ENCODE measurements at places on chromosomes 1 and 21.

DNA sequence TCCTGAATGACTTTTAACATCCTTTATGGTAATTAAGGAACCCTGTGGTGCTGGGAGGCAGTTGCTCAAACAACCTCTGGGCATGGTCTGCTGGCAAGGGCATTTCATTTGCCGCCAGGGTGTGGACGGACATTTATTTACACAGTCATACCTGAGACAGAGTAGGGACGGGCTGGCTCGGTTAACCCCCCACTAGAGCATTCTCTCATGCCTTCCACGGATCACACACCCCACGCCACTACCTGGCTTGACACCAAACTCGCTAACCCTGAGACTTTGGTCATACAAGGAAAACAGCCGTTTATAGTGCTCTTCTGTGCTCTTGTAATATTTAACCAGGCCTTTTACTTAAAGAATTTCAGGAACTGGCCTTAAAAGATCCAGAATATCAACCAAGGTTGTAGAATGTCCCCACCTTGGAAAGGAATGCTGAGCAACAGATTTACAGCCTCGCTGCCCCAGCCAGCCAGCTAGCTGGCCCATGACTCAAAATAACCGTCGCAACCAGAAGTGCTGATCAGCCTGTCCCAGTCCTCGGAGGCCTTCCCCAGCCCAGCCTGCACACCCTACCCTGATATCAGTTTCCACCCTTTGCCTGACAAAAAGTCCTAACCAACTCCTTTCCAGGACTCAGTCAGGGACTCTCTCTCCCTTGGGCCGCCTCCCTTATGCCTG is 6.5 kb upstream of the PDXK start:
- DNase-seq: no peak

DNA sequence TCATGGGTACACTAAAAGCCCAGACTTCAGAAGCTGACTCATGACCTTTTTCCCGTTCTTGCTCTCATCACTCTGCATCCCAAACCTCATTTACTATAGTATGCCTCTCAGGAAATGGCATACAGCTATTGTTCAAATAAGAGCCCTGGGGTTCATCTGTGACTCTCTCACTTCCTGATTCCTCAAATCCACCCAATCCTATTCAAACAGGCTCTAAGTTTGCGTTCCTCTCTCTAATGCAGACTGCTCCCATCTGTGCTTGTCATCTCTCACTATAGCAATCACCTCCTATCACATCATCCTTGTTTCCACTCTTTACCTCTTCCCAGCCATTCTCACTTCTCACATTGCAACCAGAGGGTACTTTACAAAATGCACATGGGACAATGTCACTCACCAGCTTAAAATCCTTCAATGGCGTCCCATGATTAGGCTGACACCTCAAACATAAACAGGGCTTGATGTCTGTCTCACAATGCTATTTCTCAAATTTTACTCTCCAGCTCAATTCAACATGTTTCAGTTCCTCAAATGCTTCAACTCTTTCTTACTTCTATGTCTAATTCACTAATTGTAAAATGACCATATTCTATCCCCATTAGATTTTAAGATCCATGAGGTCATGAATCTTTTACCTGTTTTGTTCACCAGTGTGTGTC is 408.4 kb downstream of the NTNG1 start:
- DNase-seq: no peak

DNA sequence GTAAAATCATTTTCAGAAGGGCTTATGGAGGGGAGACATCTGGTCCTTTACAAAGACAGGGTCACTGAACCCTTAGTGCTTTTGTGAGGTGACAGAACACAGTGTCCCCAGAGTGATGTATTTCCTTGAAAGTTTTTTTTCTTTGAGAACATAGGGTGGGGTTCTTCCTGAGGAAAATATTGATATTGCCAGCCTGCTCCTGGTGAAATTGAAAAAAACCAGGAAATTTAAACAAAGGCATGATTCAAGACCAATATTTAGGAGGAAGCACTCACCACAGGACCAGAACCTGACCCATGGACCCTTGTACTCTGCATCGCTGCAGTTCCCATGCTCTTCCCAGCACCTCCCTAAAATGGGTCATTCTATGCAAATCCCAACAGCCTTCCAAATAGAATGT is 63.7 kb downstream of the ST6GALNAC3 start:
- no peak for DNase-seq

DNA sequence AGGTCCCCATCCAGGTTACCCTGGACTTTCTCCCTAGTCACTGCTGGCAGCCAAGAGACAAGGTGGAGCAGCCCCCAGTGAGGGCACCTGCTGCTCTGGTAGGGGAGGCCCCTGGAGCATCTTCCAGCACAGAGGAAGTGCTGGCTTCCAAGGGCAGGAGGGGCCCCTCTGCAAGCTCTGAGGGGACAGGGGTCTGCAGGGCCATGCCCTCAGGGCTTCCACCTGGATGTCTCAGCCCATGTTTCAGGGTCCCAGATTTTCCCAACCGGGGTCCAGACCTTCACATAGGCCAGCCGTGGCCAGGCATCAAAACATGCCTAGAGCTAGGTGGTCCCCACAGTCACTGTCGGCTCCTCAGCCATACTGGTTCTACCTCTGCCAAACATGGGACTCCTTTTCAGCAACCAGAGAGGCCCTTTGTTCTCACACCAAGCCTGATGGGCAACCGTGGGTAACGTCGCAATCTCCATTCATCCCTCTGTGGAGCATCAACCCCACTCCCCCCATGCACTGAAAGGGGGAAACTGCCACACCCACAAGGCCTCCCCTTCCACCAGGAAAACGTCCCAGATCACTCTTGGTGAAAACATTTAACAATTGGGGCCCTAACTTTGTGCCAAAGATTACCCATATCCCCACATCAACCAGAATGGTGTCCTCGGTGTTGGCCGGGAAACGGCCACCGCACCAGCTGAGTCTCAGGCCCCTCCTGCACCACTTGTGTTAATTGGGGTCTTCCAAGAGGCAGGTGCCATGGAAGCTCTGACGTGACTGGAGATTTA is 1.9 kb upstream of the COL6A2 start:
- peak; percentile 6 for DNase-seq

GRCh38 chr1:23722652-23723051 is 20.6 kb upstream of the ELOA start:
- DNase-seq: no peak

DNA sequence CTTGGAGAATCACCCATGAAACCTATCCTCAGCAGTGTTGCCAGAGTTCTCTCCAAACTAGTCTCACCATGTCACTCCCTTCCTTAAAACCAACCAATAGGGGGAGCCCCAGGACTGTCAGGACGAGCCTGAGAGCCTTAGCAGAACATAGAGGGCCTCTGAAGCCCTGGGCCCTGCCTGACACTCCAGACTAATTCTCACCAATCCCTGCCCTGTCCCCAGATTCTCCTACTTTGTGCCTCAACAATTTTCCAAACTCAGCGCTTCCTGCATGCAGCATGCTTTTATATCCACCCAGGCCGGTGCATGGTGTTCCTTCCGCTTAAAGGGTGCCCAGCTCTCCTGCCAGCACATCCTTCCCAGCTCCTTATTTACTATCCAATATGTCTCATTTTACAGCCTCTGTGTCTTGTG is 42.7 kb downstream of the HSD3B1 start:
- DNase-seq: no peak

- no peak for DNase-seq
Measured at GRCh38 chr1:226565476-226565875, 16.9 kb downstream of the STUM start.

GRCh38 chr1:203320591-203321272 is 15.4 kb downstream of the BTG2 start:
- DNase-seq: peak; percentile 67

DNA sequence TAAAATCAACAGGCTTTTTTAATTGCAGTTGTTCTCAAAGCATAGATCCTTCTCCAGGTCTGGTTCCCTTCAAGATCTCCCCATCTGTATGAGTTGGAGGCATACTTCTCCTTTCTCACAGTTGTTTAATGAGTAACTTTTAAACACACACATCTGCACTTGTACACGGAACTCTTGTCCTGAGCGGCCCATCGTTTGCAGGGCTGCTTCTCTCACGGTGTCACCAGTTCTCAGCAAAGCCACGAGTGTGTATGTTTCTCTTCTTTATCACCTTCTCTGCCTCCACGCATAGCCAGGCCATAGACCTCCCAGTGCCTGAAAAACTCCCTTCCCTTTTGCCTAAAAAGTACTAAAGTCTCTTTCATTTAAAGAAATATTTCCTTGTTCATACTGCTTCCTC is 68.7 kb upstream of the ROR1 start:
- DNase-seq: no peak

GRCh38 chr1:169833179-169833901 is 38.6 kb upstream of the METTL18 start:
- DNase-seq: no peak

DNA sequence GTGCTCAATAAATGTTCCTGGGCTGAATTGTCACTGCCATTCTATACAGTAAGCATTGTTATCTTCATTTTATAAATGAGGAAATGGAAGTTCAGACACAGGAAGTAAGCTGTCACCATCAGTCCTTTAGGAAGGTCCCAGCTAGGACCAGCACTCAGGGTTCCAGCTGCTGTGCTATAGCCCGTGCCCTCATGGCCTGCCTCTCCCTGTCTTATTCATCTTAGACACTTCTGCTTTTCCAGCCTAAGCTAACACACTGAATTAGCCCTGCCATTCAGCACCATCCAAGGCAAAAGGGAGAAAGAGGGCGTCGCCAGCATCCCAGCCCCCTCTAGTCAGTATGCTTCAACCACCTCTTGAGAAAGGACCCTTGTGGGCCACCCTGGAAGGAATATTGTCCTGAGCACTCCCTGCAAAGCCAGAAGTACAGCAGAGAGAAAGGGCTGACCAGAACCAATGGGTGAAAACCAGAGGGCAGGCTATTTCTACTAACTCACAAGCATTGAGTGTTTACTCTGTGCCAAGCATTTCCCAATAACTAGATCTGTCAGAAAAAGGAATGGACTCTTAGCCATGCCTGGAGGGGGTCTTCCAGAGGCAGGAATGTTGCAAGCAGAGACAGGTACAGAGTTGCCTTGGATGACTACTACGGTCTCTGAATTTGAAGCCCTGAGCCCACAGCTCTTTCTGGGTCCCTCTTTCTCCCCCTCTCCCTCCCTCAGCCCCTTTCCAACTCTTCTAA is 77.9 kb upstream of the NFIA start:
- no peak for DNase-seq

DNA sequence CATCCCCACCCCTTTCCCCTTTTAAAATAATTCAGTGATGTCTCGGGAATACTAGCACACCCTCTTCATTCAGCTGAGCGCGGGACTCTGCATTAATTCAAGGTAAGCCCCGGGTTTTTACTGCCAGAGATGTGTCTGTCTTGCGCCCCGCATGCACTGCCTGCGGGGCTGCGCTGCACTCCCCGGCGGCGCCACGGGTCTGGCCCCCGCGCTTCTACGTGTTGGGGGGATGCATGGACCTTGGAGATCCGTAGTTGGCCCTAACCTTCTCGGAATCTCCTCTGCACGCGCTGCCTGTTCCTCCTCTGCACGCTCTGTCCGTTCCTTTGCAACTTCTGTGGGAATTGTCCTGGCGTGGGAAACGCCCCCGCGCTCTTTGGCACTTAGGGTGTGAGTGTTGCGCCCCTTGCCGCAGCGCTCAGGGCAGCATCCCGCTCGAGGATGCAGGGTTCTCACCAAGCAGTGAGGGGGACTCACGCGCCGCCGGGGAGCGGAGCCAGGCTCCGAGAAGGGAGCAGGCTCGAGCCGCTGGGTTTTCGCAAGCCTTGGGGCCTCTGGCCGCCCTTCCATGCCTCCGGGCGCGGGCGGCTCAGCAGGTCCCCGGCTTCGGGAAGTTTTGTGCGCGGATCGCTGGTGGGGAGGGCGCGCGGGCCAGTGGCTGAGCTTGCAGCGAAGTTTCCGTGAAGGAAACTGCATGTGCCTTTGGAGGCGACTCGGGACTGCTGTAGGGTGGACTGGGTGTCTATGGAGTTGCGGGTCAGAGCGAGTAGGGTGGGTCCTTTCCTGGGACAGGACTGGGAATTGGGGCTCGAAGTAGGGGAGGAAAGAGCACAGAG is 165.1 kb upstream of the CACNA1E start:
- no peak for DNase-seq

GRCh38 chr1:17438318-17439249 is 893 bp downstream of the RCC2 start:
- peak; percentile 68 for DNase-seq

DNA sequence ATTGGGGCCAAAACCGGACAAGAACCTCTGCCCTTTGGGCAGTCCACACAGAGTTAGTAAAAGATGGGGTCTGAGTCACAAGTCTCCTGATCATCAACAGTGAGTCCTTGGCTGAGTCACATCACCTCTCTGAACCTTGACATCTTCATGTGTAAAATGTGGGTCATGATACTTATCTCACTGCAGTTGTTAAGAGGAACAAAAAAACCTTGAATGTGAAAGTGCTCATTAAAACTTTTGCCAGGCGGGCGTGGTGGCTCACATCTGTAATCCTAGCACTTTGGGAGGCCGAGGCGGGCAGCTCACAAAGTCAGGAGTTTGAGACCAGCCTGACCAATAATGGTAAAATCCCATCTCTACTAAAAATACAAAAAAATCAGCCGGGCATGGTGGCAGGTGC is 15.7 kb downstream of the S100A16 start:
- DNase-seq: no peak

DNA sequence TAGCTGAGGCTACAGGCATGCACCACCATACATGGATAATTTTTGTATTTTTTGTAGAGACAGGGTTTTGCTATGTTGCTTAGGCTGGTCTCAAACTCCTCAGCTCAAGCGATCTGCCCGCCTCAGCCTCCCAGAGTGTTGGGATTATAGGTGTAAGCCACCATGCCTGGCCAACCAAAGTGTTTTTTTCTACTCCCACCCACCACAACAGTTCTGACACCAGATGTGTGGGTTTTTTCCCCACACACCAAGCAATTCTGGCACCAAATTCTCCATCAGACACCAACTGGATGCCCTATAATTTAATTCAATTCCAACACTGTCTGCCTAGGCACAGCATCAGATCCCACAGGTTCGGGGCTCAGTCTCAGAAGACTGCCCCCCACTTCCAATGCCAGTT is 20.6 kb upstream of the KLHDC8A start:
- no peak for DNase-seq

DNA sequence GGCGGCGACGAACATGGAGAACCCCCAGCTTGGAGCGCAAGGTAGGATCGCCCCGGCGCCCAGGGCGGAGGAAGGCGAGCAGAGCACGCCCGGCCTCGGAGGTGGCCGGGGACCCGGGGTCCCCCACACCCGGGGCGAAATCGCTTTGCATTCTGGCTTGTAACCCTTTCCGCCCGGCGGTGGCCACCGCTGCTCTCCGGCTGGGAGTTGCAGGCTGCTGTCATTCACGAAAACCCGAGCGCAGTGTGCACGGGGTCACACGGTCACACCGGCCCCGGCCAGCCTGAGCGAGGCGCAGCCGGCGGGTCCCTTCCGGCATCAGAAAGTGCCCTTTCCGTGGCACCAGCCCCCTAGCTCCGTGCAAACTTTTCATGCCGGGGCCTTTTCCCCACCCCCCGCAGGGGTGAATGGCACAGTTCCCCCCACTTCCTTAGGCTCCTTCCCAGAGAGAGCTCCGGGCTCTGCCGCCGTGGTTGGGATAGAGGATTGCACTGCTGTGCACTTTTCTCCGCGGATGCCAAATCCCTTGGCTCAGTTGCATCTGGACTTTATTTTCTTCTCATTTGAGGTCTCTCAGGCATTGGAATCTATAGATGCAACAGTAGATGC is 802 bp downstream of the KAZN start:
- no peak for DNase-seq

- DNase-seq: no peak
Measured at GRCh38 chr1:232508130-232508701, 121.7 kb downstream of the SIPA1L2 start.

Data from activated T-helper 2 cell treated with anti-CD3 and anti-CD28 coated beads, Interferon-gamma antibody, Interleukin-2, Interleukin-4, amounts not matched to agents 10 μg/mL and 5 μg/mL and 100 μg/mL, durations not matched to agents 14 hours and 24 hours and 36 hours (primary cell).